Hematopoietic multipotent progenitor cell treated with erythropoietin and hydrocortisone succinate and interleukin-3 and kit ligand, for 15 days (in vitro differentiated cells): ENCODE measurements at places on chromosomes 16 and 17.

- no peak for DNase-seq
These were observed 123.2 kb upstream of the ANKFN1 start for GRCh38 chr17:56030009-56030624.

GRCh38 chr16:7381671-7382070, 49.0 kb downstream of the RBFOX1 start:
- no peak for DNase-seq

DNA sequence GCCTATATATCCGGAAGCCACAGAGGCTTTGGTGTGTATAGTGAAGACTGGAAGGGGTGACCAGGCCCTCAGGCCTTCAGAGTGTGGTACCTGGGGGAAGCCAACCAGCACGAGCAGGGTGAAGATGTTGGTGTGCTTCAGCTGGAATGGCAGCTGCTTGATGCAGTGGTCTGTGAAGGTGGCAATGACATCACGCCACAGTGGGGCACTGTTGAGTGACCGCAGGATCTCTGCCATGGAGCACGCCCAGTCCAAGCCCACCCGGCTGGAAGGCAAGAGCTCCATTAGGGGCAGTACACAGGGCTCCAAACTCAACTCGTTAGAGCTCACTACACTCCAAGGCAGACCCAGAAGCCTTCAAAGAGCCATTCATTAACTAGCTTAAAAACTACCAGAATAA, 68.5 kb upstream of the ATP2A3 start:
- no peak for DNase-seq

GRCh38 chr17:65593855-65594845, 32.7 kb upstream of the AXIN2 start:
- no peak for DNase-seq

DNA sequence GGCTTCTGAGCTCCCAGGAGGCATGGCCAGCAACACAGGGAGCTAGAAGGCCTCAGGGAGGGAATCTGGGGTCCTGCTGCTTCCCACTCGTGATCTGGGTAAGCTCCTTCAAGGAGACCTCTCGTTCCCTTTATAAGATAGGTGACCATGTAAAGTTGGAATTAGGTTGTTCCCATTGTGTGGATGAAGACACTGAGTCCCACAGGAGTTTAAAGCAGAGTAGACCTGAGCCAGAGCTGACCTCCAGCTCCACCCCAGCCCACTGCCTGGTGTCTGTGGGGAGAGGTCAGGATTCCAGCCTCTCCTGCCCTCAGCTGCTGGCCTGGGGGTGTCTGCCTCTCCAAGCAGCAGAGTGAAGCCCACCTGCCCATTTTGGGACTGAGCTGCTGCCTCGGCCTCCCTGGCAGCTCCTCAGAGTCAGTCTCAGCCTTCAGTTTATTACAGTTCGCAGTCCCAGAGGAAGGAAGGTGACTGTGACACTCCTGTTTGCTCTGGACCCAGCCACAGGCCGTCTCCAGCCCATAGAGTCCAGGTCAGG, 33.1 kb upstream of the LGALS9 start:
- DNase-seq: no peak
